H4 (cell line): ENCODE measurements at places on chromosomes 1 and 21. TPM values are rescaled to one million over a fixed set of nuclear protein-coding genes. Genes with fewer than 3 reads are reported as not detected.

TNNI3K gene
- total RNA-seq = not detected in 2 replicates

CACHD1 gene
- total RNA-seq = 6.9 and 9.1 TPM in 2 replicates

LCE2B gene
- not detected in 2 replicates for total RNA-seq

AKNAD1 gene
- 0.95 TPM in 1 of 2 replicates, not detected in the other for total RNA-seq

GPR161 gene
- 5.8 and 7.0 TPM in 2 replicates for total RNA-seq

SLC25A34 gene
- 0.10 and 0.47 TPM in 2 replicates for total RNA-seq

ECM1 gene
- 27.5 and 28.6 TPM in 2 replicates for total RNA-seq

FAM43B gene
- 0.04 TPM in 1 of 2 replicates, not detected in the other for total RNA-seq

OR2L8 gene
- total RNA-seq = not detected in 2 replicates

DARS2 gene
- 24.7 and 27.8 TPM in 2 replicates for total RNA-seq

LENEP gene
- not detected in 2 replicates for total RNA-seq

CRABP2 gene
- 0.95 and 3.8 TPM in 2 replicates for total RNA-seq

LCE2C gene
- not detected in 2 replicates for total RNA-seq

KCNE1 gene
- total RNA-seq = not detected in 2 replicates

S100A7A gene
- not detected in 2 replicates for total RNA-seq

SPATA21 gene
- total RNA-seq = not detected in 2 replicates

PAX7 gene
- total RNA-seq = 2.1 and 2.3 TPM in 2 replicates

CFHR1 gene
- 0.39 and 0.41 TPM in 2 replicates for total RNA-seq
